Cortex of kidney (tissue), 1 donor: ENCODE measurements at places on chromosomes 13 and 19.

GRCh38 chr13:42259515-42259914, 12.4 kb upstream of the AKAP11 start:
- DNase-seq = no peak

DNA sequence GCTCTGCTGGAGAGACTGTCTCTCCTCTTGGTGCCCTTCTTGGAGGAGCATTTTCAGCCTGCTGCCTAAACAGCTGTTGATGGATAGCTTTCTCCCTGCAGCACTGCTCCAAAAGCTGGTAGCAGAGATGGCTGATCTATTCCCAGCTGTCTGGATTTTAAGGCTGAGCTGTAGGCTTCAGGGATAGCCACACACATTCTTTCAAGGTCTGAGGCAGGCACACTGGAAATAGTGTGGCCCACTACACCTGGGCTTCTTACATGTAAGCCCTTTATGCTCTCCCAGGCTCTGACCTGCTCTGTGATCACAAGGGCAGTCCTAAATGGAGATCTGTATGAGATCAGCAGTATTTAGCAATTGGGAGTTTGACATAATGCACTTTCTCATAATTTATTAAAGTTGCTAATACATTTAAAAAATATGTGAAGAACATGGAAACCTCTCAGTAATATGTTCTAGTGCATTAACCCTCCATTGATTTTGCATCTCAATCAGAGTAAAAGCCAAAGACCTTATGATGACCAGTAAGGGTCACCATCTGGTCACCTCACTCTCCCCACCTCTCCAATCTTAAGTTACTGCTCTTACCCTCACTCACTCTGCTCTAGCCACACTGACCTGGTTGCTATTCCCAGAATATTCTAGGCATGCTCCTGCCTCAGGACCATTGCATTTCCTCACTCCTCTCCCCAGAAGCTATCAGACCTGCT, 91.6 kb downstream of the MBNL2 start:
- DNase-seq = no peak

DNA sequence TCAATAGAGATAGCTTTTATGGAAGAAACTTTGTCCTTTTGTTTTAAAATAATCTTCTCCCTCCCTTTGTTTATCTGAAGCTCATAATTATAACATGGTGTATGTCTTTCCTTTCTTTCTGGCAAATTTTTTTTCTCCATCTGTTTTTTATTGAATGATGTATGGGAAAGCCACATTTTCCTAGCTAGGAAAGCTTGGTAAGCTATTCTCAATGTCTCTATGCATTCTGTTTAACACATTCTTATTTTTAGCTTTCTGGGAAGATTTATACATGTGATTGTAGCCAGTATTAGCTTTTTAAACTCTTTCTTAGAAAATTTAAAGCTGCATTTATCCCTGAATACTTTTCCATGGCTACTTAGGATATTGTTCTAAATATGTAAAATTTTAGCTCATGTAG, 124.9 kb upstream of the CSNK1A1L start:
- DNase-seq = no peak

DNA sequence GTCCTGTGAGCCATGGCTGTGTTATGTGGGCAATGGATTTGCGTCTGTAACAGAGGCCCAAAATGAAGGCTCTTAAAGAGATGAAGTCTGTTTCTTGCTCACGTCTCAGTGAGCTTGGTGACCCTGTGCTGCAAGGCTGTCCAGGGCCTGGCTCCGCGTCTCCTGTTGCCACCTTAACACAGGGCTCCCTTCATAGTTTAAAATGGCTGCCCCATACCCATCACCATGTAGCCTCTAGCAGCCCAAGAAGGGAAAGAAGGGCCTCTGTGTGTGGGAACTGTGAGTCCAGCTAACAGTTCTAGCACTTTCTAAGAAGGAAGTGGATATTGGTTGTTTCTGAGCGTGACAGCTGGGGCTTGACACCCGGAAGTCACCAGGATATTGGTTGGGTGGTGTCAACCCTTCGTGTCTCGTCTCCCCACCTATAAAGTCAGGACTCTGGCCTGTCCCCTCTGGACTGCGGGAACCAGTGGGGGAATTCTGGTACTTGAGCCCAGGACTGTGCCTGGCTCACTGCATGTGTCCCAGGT, 20.9 kb downstream of the TMED1 start:
- DNase-seq = no peak

- DNase-seq = no peak
Observed at GRCh38 chr19:53195265-53195903, 2.2 kb upstream of the ZNF665 start.

GRCh38 chr19:20028611-20029010, 10.7 kb downstream of the ZNF682 start:
- no peak for DNase-seq
